Activated naive CD4-positive, alpha-beta T cell treated with Interleukin-2 at 50 U/mL for 16 hours (primary cell): ENCODE measurements at places on chromosomes 4 and X.

- DNase-seq: no peak
These were observed 50.9 kb upstream of the CPLX1 start for GRCh38 chr4:876780-877179.

DNA sequence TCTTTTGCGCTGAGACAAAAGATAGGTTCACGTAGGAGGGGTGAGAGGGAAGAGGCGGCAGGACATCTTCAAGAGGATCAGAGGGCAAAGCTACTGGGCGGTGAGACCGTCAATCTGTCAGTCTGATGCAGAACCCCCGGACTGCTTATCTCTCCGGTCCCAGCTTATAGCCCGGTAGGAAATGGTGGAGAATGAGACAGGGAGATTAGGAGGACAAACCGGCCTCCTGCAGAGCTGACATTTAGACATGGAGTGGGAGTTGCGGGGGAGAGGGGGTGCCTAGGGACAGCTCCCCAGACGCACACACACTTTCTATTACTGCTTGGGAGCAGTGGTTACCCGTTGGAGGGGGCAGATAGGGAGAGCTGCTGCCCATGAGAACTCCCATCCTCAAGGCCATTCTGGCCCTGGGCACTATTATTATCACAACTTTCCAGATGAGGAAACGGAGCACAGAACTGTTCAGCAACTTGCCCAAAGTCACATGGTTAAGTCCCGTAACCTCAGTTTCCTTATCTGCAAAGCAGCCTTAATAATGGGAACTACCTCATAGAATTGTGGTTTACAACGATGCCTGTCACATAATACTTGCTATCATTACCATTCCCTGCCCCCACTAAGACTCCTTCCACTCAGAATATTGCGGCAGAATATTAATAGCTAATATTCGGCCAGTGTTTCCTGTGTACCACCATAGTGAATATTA is 1.1 kb upstream of the HDAC6 start:
- DNase-seq: no peak

GRCh38 chr4:2626231-2626630 is 89.8 kb downstream of the FAM193A start:
- no peak for DNase-seq

DNA sequence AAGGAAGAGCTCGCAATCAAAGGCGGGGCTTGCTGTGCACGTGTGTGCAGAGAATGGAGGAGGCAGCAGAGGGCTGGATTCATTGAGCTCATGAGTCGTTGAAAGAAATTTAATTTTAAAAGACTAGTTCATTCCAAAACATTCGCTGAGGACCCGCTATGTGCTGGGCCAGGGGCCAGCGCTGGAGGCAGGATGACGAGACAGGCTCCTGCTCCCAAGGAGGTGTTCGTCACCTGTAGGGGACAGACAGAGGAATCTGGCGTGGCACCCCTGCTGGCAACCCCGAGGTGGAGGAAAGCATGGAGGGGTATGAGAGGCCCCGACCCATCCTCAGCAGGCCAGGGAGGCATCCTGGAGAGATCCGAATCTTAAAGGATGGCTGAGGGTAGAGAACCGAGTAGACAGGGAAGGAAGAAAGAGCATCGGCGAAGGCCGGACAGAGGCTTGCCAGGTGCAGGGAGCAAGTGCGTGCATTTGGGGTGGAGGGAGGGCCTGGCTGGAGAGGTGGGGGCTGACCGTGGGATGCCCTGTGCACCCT is 96.4 kb downstream of the CPZ start:
- no peak for DNase-seq

DNA sequence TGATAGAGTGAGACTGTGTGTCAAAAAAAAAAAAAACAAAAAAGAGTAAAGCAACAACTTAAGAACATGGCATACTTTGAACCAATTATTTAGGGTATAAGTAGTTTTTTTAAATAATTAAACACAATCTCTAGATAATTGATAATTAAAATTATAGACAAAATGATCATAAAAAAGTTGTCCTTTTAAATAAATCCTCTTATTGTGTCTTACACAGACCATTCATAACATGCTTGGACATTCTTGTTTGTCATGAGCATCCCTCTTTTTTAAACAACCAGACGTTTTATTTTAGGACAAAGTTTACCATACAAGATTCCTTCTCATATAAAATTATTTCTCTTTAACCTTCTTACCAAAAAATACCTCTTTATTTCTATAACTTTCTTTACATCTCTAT is 35.1 kb downstream of the SPCS3 start:
- no peak for DNase-seq

- no peak for DNase-seq
These were observed 242.3 kb upstream of the PPARGC1A start for GRCh38 chr4:24131954-24132673.

GRCh38 chr4:5142726-5143125 is 91.4 kb downstream of the STK32B start:
- DNase-seq: no peak
